ENCODE measurements at places on chromosomes 3 and 15.
A peak's percentile ranks its signal among the peaks of the same experiment; 100 is the strongest.

- DNase-seq, result no peak
Measured at GRCh38 chr3:72977060-72977808, 19.4 kb upstream of the PPP4R2 start.

DNA sequence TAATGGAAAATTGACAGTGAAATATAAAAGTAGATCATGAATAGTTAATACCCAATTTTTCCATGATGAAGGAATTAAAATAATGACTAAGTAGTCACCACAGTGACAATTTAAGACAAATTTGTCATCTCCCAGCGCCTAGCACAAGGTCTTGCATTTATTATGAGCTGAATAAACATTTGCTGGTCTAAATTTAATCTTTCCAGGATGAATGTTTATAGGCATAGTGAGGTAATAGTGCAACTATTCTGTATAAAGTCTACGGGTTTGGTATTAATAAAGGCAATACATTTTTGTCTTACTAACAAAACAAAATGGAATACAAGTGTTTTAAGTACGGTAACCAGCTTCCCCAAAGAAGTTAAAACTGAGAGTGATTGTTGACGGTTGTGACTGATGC is 209.3 kb downstream of the CD47 start:
- no peak for DNase-seq

- no peak for DNase-seq
Measured at GRCh38 chr15:65369651-65370050, 8.2 kb downstream of the IGDCC3 start.

DNA sequence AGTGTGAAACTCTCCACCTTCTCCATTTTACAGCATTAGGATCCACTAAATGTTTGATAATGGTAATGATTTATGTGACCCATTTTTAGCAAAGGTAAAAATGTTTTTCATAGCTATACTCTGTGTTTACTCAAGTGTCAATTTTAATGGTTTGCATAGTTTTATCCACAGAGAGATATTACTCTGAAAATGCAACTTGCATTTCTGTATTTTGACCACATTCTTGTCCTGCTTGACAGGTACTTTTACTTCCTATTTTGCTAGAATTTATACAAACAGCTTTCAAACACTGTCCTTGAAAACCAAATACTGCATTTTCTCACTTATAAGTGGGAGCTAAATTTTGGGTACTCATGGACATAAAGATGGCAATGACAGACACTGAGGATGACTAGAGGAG is 62.9 kb downstream of the SERPINI1 start:
- no peak for DNase-seq

DNA sequence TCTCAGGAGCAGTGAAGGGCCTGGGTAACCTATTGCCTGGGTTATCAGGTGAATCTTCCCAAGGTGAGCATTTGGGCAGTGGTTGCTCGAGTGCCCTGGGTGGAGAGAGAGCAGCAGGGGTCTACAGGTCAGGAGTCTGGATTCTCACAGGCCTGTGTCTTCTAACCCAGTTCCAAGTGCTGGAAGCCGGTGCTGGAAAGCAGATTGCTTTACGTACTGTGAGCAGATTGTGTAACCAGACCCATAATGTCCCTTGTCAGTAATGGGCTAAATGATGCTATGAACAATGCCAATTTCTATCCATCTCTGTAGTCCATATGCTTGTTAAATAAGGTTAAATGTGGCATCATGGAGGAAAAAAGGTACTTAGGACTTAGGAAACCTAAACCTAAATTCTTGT is 106.5 kb downstream of the TPRG1 start:
- DNase-seq, result no peak

DNA sequence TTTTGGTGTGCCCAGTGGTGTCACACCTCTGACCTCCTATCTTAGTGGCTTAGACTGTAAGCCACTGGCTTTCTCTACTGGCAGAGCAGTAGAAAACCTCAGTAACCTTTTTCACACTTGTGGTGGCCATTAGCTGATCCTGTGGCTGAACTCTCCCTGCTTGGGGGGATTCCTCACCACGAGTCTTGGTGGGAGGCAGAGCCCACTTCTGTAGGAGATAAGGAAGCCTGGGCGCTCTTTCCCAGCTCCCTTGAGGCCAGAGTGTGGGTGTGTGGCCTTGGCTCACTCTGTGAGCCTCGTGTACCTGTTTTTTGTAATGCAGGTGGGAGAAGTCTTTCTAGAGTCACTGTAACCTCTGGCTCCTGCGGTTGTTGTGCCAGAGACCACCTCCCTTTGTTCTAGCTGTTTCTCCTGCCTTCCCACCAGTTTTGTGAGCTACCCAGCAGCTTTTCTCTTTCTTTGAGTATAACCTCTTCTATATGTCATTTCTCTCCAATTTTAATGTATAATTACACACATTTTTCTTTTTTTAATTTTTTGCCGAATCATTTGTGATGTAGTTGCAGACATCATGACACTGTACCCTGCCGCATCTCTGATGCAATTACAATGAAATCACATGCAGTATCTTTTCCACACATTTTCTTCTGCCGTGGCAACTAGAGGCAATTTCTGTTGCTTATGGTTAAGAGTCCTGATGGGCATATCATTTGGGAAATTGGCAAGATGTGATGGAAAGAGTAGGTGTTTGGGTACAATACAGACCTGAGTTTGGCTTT is 13.8 kb downstream of the XCR1 start:
- DNase-seq, result no peak

- DNase-seq, result no peak
Measured at GRCh38 chr3:149647812-149648211, 10.0 kb downstream of the WWTR1 start.

DNA sequence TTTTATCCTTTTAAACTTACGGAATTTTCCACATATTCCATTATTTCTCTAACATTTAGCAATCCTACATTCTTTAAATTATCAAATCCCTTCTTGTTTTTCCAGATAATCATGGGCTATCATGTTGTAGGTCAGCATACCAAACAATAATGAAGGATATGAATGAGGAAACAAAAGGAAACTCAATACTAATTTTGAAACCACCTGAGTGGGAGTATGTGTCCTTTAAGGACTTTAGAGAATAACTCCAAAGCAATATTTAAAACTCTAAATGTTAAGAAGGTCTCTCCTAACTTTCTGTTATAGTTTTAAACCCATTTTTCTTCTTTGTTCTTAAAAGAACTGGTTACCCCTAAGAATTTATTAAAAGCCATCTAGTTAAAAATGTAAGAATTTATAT is 43.0 kb downstream of the TP53BP1 start:
- no peak for DNase-seq

DNA sequence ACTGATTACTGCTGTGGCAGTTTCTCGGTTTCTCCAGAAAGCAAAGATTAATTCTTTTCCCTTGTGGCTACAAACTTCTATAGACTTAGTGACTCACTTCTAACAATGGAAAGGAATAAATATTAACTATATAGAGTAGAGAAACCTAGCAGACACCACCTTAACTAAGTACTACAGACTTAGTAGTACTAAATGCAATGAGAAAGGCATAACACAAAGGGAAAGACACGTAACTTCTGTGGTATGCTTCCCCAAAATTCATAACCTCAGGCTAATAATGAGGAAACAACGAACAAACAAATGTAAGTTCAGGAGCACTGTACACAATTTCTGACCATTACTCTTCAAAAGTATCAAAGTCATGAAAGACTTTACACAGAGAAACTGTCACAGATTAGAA is 31.2 kb downstream of the ATG3 start:
- DNase-seq, result no peak

DNA sequence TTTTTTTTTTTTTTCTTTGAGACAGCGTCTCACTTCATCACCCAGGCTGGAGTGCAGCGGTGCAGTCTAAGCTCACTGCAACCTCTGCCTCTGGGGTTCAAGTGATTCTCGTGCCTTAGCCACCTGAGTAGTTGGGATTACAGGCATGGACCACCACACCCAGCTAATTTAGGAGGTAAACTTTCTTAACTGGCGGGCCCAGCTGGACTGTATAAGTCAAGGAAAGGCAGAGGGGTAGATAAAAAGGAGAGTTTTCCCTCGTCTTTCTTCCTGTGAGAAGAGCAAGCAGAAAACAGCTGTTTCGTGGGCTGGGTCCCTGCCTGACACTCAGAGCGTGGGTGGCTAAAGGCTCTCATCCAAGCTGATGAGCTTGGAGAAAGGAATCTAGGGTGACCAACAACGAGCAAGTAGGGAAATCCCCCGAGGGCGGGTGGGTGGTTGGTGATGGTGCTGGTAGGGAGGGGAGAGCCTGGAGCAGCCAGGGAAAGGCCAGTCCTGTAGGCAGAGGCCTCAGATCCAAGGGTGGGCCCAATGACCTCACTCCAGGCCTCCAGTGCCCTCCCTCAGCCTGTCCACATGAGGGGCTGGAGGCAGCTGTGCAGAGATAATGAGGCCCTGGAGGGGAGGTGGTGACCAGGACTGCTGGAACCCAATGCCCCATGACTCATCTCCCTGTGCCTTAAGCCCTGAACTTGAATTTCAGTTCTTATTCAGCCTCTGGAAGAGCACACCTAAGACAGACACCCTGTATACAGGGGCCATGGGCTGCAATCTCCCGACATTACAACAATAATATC is 43.1 kb upstream of the LIMD1 start:
- DNase-seq, result peak; percentile 44

- no peak for DNase-seq
Measured at GRCh38 chr3:169607949-169608348, 55.6 kb downstream of the MECOM start.

DNA sequence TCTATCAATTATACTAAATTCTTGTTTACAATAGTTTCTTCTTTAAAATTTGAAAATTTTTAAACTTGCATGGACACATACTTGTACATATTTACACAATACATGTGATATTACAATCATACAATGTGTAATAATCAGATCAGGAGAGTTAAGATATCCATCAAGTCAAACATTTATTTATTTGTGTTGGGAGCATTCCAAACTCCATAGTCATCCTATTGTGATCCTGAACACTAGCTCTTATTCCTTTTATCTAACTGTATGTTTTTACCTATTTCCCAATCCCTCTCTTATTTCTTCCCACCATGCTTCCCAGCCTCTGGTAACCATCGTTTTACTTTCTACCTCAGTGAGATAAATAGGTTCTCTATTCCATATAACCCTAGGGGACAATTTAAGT is 1219.2 kb downstream of the ZPLD1 start:
- DNase-seq, result no peak

- DNase-seq, result no peak
Measured at GRCh38 chr3:38968891-38969290, 82.9 kb downstream of the SCN11A start.

GRCh38 chr3:104359546-104359945 is 1007.2 kb upstream of the ALCAM start:
- DNase-seq, result no peak

- no peak for DNase-seq
Measured at GRCh38 chr15:63063877-63064409, 21.4 kb downstream of the TPM1 start.

- DNase-seq, result no peak
Measured at GRCh38 chr15:33293713-33294334, 16.9 kb upstream of the RYR3 start.
